CD4-positive, CD25-positive, alpha-beta regulatory T cell (primary cell): ENCODE measurements at places on chromosomes 5 and 9. TPM values are rescaled to one million over a fixed set of nuclear protein-coding genes. Genes with fewer than 3 reads are reported as not detected.

The TMEM8B gene
- polyA plus RNA-seq, result 1.5 TPM

The GARIN3 gene
- polyA plus RNA-seq, result not detected

The LCN6 gene
- polyA plus RNA-seq, result not detected

The C5orf47 gene
- not detected for polyA plus RNA-seq

The PHYHD1 gene
- polyA plus RNA-seq, result not detected

The SAPCD2 gene
- polyA plus RNA-seq, result 0.19 TPM

The PRDM9 gene
- not detected for polyA plus RNA-seq

The SYNPO gene
- polyA plus RNA-seq, result not detected

The SPATA31A3 gene
- not detected for polyA plus RNA-seq

The KCNIP1 gene
- not detected for polyA plus RNA-seq

The SERF1A gene
- polyA plus RNA-seq, result not detected

The MARVELD2 gene
- polyA plus RNA-seq, result 0.07 TPM

The PROB1 gene
- 0.67 TPM for polyA plus RNA-seq
